ENCODE measurements at places on chromosomes 2 and 18.

DNA sequence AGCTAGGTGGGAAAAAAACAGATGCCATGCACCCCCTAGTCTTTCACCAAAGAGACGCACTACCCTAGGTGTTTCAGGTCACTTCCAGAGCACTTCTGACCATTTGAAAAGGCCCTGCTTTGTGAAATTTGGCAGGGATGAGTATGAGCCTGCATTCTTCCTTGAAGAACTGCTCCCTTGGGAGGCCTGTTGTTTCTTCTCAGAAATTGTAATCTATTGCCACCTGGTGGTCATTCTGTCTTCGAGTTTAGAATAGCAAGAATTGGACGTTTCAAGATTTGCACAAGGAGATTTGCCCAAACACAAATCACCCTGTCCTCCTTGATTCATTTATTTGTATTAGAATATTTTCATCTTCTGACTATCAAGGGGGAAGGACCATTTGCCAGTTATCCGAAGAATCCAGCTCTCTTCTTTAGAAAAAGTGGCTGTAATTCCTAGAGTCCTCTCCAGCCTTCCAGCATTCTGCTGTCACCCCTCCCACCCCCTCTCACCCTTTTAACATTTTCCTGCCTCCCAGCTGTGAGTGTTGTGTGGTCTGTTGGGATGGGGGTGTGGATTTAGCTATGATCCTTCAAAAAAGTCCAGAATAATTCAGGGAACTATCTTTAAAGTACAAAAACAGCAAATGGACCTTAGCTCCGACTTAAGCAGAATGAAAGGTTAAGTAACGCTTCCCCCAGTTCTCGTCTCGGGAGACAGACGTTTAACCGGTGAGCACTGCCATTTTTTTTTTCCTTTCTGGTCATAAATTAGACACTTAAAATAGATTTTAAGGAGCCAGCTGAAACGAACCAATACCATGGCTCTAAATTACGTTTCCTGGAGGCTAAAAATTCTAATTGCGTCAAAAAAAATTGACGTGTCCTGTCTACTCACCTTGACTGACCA lies 3.7 kb upstream of the GAD1 start:
- DNase-seq: no peak

DNA sequence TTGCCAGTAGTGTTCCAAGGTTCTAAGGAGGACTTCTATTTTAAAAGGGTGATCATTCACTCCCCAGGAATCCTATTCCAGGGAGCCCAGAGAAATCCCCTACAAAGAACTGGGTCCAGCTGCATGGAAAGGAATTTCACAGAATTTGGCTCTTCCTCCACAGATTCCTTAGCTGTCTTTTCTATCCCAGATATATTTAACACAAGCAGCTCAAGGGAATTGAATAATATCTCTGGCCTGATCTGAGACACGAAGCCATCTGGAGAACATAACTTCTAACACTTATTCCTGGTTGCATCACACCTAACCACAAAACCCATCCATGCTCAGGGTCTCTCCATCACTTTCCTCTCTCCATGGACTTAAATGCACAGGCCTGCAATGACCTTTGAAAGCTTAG lies 306.7 kb upstream of the ACVR2A start:
- DNase-seq: no peak

DNA sequence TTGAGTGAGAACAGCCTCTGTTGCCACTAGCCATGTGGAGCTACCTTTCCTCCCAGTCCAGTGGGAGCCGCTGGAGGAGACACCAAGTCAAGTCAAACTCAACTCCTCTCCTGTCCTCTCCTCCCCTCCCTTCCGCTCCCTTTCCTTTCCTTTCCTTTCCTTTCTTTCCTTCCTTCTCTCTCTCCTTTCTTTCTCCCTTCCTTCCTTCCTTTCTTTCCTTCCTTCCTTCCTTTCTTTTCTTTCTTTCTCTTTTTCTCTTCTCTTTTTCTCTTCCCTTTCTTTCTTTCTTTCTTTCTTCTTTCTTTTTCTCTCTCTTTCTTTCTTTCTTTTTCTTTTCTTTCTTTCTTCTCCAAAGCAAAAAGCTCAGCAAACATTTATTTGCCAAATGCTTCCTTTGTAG lies 44.5 kb downstream of the THNSL2 start:
- DNase-seq: no peak

- DNase-seq: no peak
Measured at GRCh38 chr2:100632759-100633158, 70.0 kb downstream of the PDCL3 start.

- no peak for DNase-seq
Measured at GRCh38 chr2:77469106-77469505, 53.1 kb downstream of the LRRTM4 start.

DNA sequence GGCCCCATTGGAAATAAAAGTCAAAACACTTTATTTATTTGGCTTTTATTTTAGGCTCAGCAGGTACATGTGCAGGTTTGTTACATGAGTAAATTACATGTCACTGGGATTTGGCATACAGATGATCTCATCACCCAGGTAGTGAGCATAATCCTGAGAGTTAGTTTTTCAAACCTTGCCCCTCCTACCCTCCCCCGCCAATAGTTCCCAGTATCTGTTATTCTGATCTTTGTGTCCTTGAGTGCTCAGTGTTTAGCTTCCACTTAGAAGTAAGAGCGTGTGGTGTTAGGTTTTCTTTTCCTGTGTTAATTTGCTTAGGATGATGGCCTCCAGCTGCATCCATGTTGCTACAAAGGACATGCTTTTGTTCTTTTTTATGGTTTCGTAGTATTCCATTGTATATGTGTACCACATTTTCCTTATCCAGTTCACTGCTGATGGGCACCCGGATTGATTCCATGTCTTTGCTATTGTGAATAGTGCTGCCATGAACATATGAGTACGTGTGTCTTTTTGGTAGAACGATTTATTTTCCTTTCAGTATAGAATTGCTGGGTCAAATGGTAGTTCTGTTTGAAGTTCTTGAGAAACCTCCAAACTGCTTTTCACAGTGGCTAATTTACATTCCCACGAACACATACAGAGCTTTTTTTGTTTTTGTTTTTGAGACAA lies 47.9 kb downstream of the ARMC9 start:
- DNase-seq: no peak

DNA sequence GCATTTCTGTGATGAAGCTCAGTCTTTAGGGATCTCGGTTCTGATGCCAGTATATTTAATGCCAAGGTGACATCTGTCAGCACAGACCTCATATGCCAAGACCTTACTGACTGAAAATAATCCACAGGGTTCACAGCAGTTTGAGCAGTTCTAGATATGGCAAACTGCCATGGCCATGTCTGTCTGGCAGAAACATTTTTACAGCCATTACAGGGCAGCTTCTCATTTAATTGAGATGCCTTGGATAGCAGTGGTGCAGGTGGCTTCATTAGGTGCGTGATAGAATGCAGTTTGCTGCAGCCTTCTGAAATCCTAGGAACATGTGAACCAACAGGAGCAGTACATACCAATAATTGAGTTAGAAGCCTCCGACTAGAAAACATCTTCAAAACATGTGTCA lies 510.6 kb downstream of the XIRP2 start:
- DNase-seq: no peak

GRCh38 chr2:162706770-162707169 lies 131.8 kb downstream of the KCNH7 start:
- DNase-seq: no peak

GRCh38 chr2:58097025-58097424 lies 50.4 kb downstream of the VRK2 start:
- no peak for DNase-seq

DNA sequence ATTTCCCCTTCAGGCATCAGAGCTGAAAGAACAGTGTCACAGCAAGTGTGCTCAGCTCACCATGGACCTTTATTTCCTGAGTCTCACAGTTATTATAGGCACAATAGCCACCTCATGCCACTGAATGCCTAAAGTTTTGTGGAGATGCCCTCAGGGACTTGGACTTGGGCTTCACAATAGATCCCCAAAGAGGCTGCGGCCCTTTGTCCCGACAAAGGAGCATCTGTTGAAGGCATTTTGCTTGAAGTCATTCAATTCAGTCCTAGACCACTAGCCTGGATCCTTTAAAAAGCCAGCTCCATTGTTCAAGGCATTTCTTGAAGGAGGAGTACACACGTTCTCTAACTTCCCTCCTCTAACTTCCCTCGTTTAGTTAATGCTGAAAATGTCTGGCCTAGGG lies 125.4 kb downstream of the DCC start:
- DNase-seq: no peak

GRCh38 chr2:16561676-16562075 lies 104.0 kb downstream of the CYRIA start:
- no peak for DNase-seq

- no peak for DNase-seq
Measured at GRCh38 chr2:120774557-120775160, 39.0 kb downstream of the GLI2 start.

- no peak for DNase-seq
Measured at GRCh38 chr2:11406958-11407381, 59.0 kb downstream of the E2F6 start.

GRCh38 chr2:10658914-10659257 lies 30.9 kb downstream of the NOL10 start:
- no peak for DNase-seq

DNA sequence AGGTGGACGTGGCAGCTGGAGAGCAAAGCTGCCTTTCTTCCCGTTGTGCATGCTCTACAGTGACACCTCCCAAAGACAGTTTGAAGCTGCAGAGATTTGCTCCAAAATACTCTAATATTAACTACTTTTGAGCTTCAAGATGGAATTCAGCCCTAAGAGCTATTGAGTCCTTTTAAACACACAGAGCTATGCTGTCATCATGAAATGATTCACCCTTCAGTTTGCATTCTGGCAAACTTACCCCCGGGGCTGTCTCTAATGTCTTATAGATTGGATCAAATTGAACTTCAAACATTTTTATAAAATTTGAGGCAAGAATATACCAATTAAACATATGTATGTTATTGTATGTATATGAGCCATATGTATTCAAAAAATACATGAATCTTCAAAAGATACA lies 110.7 kb upstream of the EFEMP1 start:
- DNase-seq: no peak

- DNase-seq: no peak
Measured at GRCh38 chr18:48072428-48073204, 142.2 kb upstream of the SMAD2 start.

DNA sequence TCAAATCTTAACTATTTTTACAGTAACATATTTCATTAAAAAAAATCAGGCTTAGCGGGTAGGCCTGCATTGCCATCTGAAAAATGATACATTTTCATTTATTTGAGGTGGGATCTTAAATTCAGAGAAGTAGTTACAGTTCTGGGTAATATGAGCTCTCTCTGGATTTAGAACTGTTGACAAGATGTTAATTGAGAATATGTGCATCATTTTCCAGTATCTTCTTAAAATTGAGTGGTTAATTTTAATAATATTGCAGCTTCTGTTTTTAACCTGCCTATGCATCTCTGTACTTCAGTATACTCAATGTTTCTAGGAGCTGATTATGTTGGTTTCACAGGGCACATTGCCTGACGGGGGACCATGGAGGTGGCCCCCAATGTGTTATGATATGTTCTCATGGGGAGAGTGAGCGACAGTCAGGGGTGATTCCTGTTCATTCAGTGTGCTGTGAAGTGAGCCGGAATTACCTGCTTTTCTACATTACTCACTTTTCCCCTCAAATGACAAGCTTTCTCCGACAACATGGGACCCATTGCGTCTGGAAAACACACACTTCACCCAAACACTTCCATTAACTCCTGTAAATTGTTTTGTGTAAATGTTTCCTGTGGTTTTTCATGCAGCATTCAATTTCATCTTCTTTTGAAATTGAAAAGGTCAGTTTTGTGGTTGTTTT lies 406.2 kb downstream of the MTX2 start:
- no peak for DNase-seq

DNA sequence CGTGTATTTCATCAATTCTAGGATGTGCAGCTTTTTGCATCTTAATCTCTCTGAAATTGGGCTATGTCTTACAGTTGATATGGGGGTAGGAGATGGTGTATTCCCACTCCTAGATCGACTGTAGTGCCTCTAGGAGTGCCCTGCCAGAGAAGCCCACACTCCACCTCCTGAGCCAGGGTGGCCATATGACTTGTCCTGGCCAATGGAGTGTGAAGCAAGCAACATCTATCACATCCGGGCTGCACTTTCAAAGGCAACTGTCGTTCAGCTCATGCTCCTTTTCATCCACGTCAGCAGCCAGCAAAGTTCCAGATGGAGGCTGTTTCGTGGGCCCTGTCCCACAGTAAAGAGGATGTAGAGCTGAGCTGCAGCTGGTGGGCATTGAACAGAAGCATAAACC lies 149.4 kb upstream of the SLC1A4 start:
- no peak for DNase-seq

DNA sequence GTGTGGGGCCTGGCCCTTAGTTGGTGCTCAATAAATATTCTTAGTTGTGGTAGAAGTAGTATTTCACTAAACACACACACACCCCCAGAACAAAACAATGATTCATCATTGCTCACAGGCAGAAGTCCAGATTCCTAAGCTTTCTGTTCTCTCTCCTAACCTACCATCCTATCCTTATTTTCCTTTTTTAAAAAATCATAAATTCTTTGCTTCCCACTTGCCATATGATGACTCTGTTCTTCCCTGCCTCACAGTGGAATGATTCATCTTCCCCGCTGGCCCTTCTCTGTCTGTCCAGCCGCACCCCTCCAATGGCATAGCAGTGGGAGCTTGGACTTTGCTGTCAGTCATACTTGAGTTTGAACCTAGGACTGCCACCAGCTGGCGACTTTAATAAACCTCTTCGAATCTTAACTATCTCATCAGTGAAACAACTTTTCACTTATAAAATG lies 5.2 kb downstream of the EML6 start:
- no peak for DNase-seq

DNA sequence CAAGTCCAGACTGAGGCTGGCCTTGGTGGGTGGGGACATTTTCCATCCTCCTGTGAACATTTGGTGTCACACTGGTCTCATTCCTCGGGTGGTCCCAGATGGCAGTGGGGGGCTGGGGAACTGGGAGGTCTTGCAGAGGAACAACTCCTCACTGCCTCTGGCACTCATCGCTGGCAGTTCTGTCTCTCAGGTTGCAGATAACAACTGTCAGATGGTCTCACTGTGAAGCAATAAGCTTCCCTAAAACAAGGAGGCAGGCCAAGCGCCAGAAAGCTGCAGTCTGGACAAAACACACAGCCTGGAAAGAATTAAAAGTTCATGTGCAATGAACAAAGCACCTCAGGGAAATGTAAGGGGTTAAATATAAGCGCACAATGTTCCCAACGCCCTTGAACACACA lies 78.1 kb downstream of the IRS1 start:
- no peak for DNase-seq

DNA sequence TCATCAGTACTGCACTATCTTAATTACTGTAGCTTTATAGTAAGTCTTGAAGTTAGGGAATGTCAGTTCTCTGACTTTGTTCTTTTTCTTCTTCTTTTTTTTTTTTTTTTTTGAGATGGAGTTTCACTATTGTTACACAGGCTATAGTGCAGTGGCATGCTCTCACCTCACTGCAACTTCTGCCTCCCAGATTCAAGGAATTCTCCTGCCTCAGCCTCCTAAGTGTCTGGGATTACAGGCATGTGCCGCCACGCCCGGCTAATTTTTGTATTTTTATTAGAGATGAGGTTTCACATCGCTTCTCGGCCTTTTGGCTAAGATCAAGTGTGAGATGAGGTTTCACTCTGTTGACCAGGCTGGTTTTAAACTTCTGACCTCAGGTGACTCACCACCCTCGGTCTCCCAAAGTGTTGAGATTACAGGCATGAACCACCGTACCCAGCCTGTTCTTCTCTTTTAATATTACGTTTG lies 41.9 kb upstream of the TANC1 start:
- DNase-seq: no peak

Measured in effector memory CD8-positive, alpha-beta T cell (primary cell).